Hepatic stellate cell (primary cell): ENCODE measurements at places on chromosomes 2 and 18.

- DNase-seq, result no peak
Observed at GRCh38 chr18:2471523-2471922, 99.8 kb downstream of the METTL4 start.

- no peak for DNase-seq
Observed at GRCh38 chr18:77069931-77070330, 62.7 kb downstream of the MBP start.

- no peak for DNase-seq
Observed at GRCh38 chr2:240464514-240465241, 29.2 kb downstream of the GPC1 start.

GRCh38 chr2:146324951-146325350, 1519.9 kb upstream of the ACVR2A start:
- DNase-seq, result no peak

- DNase-seq, result no peak
Observed at GRCh38 chr2:49569176-49569575, 414.9 kb upstream of the FSHR start.

- DNase-seq, result no peak
Observed at GRCh38 chr2:228796386-228796785, 474.7 kb downstream of the PID1 start.

- DNase-seq, result no peak
Observed at GRCh38 chr2:16727256-16727655, 61.6 kb upstream of the CYRIA start.

DNA sequence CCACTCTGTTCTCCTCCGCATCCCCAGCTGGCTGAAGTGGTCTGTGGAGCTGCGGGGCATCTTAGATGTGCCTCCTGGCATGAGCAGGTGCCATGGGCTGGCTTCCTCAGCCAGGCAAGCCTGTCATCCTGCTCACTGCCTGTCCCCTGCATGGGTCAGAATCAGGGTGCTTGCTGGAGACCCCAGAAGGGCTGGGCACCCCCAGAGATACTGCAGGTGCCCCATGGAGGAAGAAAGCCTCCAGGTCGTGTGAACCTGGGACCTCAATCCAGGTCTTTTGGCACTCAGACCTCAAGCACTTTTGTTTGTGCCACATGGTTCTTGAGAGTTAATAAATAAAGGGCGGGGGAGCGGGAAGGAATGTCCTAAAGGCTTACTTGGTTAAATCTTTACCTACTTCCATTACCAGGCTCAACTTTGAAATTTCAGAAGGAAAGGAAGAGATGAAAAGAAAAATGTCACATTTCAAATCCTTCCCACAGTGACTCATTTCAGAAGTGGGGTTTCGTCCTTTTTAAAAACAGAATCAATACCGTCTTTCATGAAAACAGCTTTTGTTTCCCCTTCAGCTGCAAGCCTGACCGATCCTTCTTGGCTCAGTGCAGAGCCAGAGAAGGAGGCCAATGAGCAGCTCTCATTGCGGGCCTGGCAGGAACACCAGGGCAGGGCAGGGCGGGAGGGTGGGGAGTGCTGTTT, 69.9 kb downstream of the RHOB start:
- DNase-seq, result no peak

DNA sequence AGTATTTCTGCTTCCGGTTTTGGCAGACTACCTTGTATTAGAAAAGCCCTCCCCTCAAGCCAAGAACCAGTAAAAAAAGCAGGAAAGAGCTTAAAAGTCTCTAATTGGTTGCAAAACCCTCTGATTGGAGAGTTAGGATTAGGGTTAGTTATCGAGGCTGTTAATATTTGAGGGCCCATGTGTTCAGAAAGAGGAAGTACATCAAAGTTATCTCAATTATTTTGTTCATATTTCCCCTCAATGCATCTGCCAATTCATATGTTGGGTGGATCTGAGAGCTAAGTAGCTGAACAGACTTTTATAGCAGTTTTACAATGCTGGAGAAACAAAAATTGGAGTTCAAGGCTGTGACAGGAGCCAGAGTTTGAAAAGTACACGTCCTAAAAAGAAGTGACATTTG, 43.1 kb upstream of the KLHL14 start:
- DNase-seq, result no peak

DNA sequence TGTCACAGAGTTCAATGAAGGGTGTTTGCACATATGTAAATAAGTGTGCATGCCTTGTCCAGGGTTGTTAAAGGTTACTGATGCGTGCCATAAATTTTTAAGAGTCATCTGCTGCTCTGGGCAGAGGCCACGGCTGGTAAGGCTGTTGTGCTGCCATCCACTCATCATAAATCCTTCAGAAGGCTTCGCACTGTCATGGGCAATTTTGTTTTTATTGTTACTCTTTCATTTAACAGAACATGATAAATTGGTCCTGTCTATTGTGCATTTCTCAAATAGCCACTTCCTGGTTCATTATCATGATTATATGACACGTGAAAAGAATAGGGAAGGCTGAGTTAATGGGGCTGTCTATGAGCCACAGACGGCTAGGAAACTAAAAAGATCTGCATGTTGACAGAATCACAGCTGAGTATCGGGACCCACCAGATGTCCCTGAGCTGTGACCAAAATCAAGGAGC, 634.3 kb upstream of the SOX11 start:
- no peak for DNase-seq

DNA sequence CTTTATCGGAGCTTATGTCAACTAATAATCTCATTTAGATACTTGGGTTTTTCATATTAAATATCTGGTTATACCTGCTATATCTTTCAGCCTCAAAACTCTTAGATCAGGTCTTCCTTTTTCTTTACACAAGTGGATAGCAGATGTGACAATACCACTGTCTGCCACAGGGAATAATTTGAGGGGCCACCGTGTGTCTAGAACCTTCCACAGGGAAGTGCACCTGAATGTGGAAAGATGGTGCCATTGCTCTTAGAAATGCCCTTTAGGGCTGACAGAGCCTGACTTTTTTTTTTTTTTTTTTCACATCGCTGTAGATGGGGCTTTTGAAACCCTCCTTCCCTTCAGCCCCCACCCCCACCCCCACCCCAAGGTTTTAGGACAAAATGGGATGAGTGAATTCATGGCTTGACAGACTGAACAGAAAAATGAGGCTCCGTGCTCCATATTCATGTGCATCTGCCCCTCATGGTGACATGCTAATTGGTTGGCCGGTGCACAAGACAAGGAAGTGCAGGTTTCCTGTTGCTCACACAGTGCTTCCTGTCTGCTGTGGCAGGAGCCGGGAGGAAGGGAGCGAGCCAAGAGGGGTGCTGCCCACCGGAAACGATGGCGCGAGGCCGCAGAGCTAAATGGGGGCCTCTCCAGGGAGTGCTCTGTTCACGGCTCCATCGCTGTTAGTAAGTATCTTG, 246.0 kb downstream of the LDLRAD4 start:
- no peak for DNase-seq

- no peak for DNase-seq
Observed at GRCh38 chr18:69978732-69979715, 31.4 kb upstream of the CD226 start.

- DNase-seq, result no peak
Observed at GRCh38 chr2:189466046-189466445, 24.8 kb downstream of the WDR75 start.

GRCh38 chr2:41933585-41934320, 114.1 kb upstream of the PKDCC start:
- peak; percentile 71 for DNase-seq

- DNase-seq, result peak; percentile 44
Observed at GRCh38 chr2:197498937-197499593, 575 bp downstream of the HSPD1 start.

DNA sequence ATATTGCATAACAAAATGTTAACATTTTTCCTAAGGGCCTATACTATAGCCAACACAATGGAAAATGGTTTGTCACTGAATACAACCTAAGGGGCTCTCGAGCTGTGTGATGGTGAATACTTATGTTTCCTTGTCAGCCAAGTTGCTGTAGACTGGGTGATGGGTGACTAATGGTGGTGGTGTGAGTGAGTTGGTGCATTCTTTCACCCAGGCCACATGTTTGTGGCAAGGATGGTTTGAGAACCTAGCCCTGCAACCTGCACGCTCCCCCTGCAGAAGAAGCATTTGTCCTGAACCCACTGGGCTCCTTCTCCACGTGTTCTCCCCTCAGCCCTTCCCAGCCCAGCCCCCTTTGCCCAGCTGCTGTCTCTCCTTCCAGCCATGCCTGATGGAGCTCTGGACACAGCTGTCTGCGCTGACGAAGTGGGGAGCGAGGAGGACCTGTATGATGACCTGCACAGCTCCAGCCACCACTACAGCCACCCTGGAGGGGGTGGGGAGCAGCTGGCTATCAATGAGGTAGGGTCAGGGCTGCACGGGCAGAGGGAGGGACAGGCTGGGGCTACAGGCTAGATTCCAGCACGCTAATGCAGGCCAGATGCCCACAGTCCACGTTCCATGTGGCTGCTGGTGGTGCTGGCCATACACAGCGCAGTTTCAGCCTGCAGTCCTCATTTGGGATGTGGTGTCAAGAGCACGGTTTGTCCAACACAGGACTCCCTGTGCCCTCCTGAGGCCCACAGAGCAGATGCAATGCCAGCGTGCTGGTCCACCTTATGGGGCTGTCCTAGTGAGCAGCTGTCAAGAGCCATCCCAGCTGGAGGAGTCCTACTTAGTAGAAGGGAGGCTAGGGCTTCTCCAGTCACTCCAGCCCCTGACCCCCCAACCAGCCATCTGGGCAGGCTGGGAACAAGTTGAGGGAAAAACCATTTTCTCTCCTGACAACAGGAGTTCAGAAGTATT, 65.4 kb downstream of the FAM168B start:
- DNase-seq, result no peak

DNA sequence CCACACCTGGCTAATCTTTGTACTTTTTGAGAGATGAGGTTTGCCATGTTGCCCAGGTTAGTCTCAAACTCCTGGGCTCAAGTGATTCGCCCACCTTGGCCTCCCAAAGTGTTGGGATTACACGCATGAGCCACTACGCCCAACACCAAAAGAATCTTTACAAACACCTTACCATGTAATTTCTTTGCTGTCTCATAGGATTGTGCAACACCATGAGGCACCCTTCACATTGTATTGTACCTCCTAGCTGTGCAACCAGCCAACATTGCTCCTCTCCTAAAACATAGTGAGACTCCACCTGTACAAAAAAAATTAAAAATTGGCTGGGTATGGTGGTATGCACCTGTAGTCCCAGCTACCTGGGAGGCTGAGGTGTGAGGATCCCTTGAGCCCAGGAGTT, 3.1 kb upstream of the MFSD6 start:
- no peak for DNase-seq

DNA sequence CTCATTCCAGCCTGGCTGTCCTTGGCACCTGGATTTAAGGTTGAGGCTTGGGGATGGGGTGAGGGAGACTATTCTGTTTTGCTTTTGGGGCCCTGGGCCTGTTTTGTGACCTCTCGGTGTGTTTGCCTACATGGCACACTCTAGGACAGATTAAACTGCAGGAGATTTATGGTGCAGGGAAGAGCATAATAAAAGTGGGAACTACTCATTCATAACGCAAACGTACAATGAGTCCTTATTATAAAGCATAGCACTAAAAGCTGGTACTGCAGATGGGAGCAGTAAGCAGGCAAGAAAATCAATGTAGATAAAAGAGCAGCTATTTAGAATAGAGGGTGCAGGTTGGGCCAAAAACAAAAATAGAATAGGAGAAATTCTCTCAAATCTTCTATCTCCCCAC, 238.4 kb downstream of the ACTR3 start:
- no peak for DNase-seq

- DNase-seq, result no peak
Observed at GRCh38 chr2:208015475-208015874, 9.9 kb downstream of the PLEKHM3 start.

GRCh38 chr2:204395539-204395938, 149.7 kb upstream of the PARD3B start:
- no peak for DNase-seq

DNA sequence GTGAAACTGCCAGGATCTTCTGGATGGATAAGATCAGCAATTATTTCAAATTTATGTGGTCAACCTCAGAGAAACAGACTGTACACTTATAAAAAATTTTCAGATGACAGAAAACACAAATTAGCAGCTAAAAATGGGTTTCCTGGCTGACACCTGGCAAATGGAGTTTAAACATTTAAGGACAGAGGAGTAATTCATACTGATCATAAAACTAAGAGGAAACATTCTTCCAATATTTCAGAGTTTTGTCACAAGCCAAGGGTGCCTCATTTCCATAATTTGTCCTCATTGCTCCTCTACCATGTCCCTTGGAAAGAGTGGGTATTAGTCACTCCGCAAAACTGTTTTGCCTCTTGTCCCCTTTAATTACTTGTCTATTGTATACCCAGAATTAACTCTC, 70.2 kb downstream of the TMEFF2 start:
- DNase-seq, result no peak

DNA sequence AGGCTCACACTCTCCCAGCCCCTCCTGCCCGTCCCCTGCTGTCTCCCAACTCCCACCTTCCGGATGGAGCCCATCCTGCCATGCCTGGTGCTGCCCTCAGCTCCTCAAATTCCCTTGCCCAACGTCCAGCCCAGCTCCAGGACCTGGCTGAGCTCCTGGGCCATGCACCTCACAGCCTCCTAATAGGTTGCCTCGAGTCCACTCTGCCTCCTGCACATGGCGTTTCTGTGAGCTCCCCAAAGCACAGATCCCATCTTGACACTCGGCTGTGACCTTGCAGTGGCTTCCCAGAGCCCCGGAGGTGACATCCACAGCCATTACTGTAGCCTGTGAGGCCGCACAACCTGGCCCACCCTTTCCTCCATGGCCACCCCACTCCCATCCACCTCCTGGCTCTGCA, 191.9 kb upstream of the SALL3 start:
- DNase-seq, result no peak

DNA sequence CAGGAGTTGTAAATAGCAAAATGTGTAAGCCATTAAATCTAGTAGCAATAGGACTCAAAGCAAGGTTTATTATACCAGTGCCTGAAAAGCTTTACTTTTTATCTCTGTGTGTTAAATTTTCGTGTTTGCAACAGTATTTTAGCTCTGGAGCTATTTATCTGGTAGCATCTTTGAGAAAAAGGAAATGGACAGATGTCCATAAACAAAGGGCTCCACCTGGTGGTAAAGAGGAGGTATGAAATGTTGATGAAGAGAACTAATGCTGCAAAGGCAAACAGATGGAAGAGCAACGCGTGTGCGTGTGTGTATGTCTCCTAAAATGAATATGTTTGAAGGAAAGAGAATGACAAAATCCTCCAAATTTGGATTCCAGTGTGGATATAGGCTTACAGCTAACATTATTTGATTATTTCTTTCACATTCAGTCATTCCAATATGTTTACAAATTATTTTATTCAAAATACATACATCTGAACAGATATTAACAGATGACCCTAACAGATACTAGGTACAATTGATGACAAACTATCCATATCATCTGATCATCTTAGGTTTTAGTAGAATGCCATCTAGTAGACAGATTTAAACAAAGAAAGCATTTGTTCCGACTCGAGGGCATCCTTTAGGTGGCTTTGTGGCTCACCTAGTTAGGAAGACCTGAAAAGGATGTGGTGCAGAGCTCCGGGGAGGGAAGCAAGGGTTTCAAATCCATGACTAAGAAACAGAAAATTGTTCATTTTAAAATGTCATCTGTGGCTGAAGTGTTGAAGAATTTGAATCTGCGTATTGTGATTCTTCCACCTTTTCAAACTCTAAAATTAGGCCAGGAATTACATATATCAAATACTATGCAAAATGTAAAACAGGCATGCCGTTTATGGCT, 383.3 kb downstream of the MTX2 start:
- no peak for DNase-seq
